Activated CD4-positive, alpha-beta T cell treated with anti-CD3 and anti-CD28 coated beads, Interleukin-2, amount 10 ng/mL, durations not matched to agents 7 days and 5 days (primary cell): ENCODE measurements at places on chromosomes 2 and 18.

DNA sequence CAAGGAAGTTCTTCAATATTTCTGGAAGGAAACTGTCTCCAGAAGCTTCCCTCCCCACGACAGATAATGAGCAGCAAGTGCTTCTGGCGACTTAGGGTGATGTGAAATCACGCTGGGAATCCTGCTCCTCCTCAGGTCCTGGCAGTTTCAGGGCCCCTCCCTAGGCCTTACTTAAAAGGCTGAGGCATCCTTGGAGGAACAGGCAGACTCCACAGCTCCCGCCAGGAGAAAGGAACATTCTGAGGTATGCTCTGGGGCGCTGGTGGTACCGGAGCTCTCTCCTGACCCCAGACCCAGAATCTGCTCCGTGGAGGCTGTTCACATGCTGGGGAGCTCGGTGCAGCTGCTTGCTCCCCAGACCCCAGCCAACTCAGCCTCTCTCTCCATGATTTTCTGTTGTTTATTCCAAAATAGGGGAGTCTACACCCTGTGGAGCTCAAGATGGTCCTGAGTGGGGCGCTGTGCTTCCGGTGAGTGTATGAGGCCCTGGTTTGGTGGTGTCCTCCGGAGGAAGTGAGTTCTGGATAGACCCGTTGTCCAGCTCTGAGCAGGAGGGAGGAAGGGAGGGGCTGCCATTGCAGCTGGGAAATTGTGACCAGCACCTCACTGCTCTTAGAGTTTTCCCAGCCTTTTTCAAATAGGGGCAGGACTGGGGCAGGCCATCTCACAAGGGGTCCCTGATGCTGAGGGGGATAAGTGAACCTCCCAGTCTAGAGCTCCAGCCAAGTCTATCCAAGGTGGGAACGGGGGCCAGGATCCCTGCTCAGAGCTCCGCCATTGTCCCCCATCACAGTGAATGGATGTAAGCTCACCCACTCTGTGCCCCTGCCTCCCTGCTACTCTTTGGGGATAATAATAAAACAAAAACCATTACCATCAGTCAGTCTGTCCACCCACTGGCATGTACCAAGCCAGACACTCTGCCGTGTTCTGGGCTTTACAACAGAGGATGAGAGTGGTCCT, at the start of gene IL36RN:
TSS of gene IL36RN (plus strand) at position 201 of the 963 bp plus-strand sequence. CDS start at position 442, 241 bp downstream.
- H3K27ac ChIP-seq, result no peak within 1 kb of the TSS
- no peaks in the 10 kb centered on the region for H3K4me1 ChIP-seq
- H3K36me3 ChIP-seq, result peaks cover 4% of the 10 kb centered on the region
- no peak within 1 kb of the TSS for H3K4me3 ChIP-seq
- no peaks in the 10 kb centered on the region for H3K27me3 ChIP-seq

- H3K36me3 ChIP-seq, result peaks cover 2% of the 10 kb centered on the region
- H3K4me3 ChIP-seq, result no peak overlapping the region
- peaks cover 78% of the 10 kb centered on the region for H3K27me3 ChIP-seq
- no peak for DNase-seq
- peaks cover 11% of the 10 kb centered on the region for H3K4me1 ChIP-seq
- H3K27ac ChIP-seq, result no peak overlapping the region
These were observed 7.1 kb upstream of the CYS1 start for GRCh38 chr2:10087360-10087759.

DNA sequence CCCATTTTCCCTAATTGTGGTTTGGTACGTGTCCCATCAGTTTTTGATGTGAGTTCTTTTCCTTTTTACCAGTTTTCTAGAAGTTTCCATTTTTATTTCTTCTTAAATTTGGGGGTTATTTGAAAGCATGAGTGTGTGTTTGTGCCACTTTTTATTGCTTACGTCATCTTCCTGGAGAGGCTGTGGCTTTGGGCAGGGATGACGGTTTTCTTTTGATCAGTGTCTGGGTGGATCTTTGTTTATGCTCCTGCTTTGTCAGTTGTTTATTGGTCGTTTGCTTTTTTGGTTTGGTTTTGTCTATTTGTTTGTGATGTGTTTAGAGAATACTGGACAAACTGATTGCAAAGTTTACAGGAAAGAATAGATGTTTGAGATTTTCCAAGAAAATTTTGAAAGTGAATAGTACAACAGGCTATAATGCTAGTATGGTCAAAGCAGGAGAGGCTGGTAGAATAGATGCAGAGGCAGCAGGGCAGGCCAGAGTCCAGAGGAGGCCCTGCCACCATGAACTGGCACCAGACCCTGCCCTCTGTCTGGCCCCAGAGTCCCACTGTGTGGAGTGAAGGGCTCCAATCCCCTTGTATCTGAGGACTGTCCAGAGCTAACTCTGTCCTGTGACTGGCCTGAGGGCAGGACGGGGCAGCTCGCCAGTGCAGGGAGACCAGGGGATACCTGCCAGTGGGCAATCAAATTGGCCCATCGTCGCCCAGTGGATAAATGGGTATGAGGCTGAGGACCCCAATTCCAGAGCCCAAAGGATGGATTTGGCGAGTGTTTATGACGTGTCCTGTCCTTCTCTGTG, 23.4 kb upstream of the SNED1 start:
- peak overlapping the region; percentile 23 for H3K4me3 ChIP-seq
- peak overlapping the region; percentile 87 for H3K27ac ChIP-seq
- DNase-seq, result peak; percentile 49
- peaks cover 17% of the 10 kb centered on the region for H3K4me1 ChIP-seq
- H3K27me3 ChIP-seq, result peaks cover 14% of the 10 kb centered on the region

- H3K36me3 ChIP-seq, result no peaks in the 10 kb centered on the region
- no peak overlapping the region for H3K4me3 ChIP-seq
- peaks cover 26% of the 10 kb centered on the region for H3K27me3 ChIP-seq
These were observed 6.3 kb upstream of the NRP2 start for GRCh38 chr2:205675861-205676516.

GRCh38 chr2:20635675-20636584, 15.0 kb downstream of the HS1BP3 start:
- H3K36me3 ChIP-seq, result no peaks in the 10 kb centered on the region
- no peak overlapping the region for H3K4me3 ChIP-seq
- no peaks in the 10 kb centered on the region for H3K4me1 ChIP-seq
- H3K27ac ChIP-seq, result no peak overlapping the region
